ENCODE measurements at places on chromosomes 5 and 9.

DNA sequence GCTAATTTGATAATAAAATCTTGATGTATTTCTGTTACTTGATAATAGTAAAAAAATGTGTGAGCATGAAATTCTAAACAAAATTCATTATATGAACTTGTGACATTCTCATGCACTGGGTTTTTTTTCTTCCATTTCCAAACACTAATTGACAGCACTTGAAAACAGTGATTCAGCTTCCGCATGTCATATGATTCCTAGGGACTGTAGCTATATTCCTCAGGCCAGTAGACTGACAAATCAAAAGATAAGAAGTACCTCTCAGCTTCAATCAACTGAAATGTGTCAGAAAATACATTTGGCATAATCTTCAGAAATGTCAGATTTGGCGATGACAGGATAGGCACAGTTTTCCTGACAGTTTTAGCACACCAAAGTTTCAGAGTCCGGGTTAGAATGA is 52.5 kb downstream of the EFNA5 start:
- DNase-seq = no peak

DNA sequence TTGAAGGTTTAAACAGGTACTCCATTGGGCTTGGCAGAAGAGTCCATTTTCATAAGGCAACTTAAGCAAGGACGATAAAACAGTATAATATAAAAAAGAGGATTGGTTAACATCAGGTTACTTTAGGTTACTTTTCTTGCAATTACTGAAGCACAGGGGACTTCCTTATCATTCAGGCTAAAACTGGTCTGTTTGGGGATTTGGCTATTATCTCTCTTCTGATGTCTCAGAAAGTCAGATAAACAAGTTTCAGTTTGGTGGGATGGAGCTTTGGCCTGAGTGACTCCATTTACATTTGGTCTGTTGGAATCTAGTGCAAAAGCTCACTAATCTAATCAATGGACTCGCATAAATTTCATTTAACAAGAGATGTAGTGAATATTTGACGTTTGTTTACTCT is 8.0 kb downstream of the GAPT start:
- no peak for DNase-seq

DNA sequence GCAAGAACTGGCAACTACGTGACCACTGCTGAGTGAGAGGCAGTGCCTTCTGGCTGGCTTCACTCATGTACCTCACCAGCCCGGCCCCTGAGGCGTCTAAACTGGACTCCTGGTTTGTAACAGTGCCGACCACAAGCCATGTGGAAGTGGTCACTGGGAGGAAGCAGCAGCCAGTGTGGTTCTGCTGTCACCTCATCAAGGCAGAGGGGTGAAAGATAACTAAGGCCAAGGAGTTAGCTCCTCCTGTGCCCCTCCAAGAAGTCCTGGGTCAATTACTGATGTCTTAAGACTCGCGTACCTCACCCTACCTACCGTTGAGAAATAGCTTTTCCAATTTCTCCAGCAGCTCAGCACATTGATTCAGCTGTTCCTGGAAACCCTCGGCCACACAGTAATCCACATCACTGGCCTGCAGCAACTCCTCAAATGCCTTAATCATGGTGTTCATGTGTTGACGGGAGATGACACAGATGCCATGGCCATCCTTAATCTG is 142.9 kb downstream of the CDK5RAP2 start:
- no peak for DNase-seq

GRCh38 chr5:11905206-11905605 is 960 bp upstream of the CTNND2 start:
- no peak for DNase-seq

DNA sequence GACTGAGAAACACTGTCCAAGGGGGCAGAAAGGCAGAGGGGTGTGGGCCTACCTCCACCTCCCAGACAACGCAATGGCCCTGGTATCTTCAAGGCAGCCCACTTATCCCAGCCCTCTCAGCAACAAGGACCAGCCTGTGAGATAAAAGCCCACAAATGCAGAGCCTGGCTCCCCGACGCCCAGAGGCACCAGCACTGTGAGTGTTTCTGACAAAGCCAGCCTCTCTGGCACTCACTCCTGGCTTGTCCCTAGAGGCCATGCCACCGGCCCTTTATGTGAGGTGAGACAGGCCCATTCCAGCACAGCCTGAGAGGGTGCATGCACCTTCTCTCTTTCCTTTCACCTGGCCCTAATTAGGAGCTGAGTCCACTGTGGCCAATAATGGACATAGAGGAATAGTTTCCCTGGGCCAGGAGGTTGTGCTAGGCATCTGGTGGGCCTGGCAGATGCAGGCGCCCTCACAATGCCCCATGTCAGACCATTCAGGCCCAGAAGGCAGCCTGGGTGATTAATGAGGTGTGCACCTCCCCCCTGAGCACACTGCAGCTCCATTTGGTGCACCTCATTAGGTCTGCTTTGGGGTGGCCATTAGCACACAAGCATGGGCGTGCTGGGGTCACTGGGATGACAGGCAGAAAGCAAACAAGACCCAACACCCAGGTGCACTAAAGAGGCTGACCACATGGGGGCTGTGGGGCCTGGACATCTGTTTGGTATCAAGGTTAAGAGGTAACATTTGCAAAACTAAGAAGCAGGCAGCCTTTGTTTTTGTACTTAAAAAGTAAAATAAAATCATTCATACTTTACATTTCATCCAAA is 176.0 kb downstream of the MED10 start:
- DNase-seq = no peak

DNA sequence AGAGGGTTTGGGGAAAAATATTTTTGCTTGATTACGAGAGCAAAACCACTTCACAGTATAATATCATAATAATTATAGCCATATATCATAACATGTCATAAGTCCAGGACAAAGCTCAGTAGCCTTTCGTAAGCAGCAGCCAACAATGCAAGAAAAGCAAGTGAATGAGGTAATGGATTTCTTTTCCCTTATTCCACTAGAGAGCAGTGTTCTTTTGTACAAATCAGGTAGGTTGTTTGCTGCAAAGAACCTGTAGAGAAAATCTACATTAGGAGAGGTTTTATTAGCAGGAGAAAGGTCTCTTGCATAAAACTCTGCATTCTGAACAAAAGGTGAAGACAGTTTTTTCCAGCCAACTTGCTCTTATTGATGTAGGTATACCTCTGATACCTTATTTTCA is 1033.4 kb downstream of the TLE4 start:
- DNase-seq = peak; percentile 62

DNA sequence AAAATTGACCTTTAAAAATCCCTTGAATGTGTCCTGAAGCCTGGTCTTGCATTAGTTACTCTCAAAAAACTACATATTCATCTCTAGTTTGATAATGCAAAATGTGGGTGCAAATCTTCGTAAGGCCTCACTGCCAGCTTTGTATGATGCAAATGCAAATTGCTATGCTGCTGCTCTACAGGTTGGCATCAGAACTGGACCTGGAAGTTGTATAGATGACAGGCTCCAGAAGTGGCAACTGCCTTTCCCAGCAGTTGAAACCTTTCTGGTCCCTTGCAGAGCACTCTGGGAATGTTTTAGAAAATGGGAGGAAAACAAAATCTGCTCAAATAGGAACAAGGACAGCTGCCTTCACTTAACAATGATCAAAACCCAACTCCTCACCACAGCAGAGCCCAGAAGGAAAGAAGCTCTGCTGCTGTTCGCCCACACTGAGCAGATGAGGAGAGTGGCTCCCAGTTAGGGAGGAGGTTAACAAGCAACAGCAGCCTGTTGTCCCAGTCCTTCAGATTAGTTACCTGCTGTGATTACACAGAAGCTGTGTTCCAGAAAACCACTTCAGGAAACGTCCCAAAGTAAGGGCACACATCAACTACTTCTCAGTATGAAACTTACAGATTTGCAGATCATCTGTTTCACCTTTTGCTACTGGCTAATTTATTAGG is 93.5 kb downstream of the PLPP1 start:
- no peak for DNase-seq
